ENCODE measurements at places on chromosomes 11 and 22.

DNA sequence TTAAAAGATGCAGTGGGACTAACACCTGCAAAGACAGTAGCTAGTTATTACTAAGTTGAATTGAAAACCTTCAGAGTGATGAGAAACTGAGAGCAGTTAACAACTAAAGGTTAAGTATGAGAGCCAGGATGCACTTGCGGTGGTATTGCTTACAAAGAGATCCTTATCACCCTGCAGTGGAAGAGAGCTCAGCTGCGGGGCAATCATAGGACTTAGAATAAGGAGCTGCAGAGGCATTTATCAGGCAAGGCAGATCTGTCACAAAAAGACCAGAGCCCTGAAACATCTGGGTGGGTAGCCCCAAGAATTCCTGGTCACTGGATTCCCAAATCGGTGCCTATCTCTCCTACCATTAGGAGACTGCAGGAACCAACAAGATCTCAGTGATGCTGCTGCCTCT, 34.3 kb upstream of the CFAP300 start:
- no peak for DNase-seq

DNA sequence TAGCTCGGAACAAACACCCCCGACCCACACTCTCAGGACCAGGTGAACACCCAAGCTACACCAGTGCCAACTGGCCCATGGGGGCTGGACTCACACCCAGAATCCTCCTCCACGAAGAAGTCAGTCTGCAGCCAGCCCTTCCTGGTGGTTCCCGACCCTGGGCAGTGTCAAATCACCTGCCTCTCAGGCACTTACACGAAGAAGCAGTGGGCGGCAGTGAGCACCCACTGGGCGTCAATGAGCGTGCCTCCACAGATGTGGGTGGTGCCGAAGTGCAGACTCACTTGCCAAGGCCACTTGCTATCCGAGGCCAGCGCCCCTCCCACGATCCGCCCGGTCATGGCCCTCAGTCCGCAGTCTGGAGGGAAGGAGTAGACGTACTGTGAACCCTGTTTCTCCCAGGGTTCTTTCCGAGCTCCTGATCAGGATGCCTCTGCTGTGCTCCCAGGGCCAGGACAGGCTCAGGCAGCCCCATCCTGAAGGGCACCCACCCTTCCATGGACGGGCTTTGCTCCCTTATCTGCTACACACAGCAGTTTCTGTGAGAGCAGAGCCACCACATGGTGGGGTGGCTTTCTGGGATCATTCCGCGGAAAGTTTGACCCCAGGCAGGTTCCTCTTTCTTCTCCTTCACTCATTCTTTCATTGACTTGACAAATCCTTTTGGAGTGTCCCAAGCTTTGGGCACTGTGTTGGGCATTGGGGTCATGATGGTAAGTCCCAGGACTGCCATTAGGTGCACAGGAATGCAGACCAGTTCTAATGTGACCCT, 19.4 kb downstream of the TMPRSS13 start:
- DNase-seq: no peak

- DNase-seq: no peak
These were observed 33.5 kb upstream of the OR10W1 start for GRCh38 chr11:58301576-58301975.

GRCh38 chr11:17116117-17116516, 38.6 kb upstream of the RPS13 start:
- DNase-seq: no peak

DNA sequence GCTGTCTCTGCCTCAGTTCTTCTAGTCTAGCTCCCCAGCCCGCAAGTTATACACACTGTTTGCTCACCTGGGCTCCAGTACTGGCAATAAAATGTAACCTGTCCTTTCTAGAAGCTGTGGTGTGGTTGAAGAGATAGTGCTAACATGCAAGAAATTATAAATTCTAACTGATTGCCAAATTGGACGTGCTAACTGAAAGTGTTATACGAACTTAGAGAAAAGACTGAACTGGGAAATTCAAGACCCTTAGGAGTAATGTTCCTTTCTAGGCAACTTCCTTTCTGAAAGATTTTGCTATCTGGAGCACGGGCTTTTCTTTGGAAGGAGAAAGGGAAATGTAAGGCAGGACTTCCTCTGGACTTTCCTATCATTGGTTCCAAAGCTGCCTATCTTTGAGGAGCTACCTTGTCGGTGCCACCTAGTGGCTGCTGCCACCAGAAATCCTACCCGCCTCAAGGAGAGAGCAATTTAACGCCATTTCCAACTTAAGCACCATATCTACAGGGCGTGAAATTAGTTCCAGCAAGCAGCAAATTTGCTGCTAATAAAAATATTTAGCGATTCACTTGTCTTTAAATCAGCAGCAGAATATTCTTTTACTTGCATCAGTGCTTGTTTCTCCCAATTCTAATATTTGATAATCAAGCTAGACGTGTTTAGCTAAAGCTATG, 12.7 kb upstream of the TMEM218 start:
- DNase-seq: peak; percentile 44

DNA sequence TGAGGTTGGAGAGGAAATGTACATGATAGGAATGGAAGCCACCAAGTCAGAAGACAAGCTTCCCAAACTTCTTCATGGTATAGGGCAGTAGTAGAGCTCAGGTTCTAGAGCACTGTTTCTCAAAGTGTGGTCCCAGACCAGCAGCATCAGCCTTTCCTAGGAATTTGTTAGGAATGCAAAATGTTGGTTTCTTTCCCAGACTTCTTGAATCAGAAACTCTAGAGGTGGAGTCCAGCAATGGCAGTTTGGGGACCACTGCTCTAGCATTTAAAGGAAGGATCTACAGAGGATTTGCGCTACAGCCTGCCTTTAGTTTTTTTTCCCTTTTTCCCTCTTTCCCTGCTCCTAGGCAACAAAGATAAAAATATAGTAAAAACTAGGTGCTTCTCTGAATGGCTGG, 17.0 kb upstream of the MMP12 start:
- DNase-seq: no peak

DNA sequence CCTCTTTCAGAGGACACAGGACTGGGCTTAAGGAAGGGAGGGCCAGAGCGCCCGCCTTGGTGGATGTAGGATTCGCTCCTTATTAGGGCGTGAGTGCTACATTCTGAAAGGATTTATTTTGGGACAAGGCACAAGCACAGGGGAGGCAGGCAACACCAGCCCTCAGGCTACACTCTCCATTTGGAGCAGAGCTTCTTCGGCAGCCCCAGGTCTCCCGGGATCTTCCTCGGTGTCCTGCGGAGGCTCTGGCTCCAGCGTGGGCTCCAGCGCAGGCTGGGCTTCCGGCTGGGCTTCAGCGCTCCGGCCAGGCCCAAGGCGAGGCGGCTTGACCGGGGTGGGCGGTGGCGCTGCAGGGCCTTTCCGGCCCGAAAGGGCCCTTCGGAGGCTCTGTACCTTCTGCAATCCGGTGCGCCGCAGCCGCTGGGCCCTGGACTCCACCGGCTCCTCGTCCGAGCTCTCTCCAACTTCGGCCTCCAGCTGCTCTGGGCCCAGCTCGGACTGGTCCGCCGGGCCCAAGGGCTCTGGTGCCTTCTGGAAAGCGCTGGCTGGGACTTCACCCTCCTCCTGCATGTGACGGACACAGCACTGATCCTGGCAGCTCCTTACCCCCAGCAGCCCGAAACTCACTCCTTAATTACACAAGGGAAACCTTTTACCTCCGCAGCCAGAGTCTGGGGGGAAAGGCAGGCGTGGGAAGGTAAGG, 1.1 kb downstream of the CAVIN3 start:
- DNase-seq: no peak

- DNase-seq: no peak
These were observed 36.8 kb upstream of the JAM3 start for GRCh38 chr11:134032043-134032442.

GRCh38 chr11:849104-849824, 6.6 kb downstream of the TSPAN4 start:
- DNase-seq: no peak

GRCh38 chr11:58674609-58675008, 52.1 kb downstream of the CNTF start:
- no peak for DNase-seq

GRCh38 chr11:46363455-46364005, 16.3 kb downstream of the DGKZ start:
- DNase-seq: no peak

DNA sequence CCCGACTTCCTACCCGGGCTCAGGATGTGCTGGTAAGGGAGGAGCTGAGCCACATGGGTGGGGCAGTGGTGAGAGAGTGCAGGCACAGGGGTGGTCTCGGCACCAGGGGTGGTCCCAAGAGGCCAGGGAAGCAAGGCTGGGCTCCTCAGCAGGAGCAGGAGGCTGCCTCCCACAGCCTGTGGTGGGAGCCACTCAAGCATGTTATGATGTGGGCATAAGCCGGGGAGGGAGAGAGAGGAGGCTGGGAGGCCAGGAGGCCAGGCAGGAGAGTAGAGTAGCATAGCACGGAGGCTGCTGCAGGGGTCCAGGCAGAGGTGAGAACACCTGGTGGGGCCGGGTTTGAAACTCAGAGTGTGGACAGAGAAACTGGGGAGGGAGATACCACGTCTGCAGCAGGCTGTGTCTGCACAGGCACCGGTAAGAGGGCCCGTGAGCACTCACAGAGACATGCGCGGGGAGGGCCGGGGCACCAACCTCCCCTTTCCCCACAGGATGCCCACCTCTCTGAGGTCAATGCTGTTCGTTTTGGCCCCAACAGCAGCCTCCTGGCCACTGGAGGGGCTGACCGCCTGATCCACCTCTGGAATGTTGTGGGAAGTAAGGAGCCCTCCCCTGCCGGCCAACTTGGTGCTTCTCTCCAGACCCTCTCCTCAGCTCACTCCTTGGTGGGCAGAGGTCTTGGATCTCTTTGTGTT, 10.7 kb downstream of the ATG16L2 start:
- DNase-seq: no peak

DNA sequence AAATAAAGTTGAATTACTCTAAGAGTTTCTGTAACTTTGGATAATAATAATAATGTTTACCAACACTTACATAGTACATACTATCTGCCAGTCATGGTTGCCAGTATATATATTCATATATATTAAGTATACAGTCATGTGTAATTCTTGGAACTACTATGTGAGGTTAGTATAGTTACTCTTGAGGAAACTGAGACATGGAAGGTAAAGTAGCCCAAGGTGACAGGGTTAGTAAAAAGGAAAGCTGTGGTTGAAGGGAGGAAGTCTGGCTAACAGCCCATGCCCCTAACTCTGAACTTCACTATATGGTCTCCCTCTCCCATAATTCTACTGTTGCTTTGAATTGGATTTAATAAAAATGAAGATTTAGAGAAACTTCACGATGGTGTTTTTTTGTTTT, 24.9 kb downstream of the FDX1 start:
- no peak for DNase-seq

GRCh38 chr11:82012276-82012675, 721.4 kb downstream of the FAM181B start:
- DNase-seq: no peak

- no peak for DNase-seq
These were observed 63.5 kb upstream of the DRD2 start for GRCh38 chr11:113538451-113539412.

- no peak for DNase-seq
These were observed 150.8 kb upstream of the C11orf58 start for GRCh38 chr11:16587670-16588069.

GRCh38 chr11:26025676-26026075, 306.3 kb upstream of the ANO3 start:
- DNase-seq: no peak

DNA sequence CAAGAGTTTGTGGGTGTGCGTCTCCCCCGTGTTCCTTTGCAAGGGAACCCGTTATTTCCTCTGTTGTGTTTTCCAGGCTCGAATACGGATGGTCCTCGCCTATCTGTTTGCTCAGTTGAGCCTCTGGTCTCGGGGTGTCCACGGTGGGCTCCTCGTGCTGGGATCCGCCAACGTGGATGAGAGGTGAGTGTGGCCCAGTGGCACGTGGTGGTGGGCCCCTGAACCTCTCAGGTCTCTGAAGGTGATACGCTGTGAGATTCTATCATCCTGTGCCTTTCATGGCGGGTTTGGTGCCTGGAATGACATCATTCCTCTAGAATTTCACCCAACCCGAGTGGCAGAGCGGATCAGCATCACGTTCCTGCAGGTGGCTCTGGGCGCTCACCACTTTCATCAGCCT, 32.5 kb downstream of the NADSYN1 start:
- DNase-seq: no peak

DNA sequence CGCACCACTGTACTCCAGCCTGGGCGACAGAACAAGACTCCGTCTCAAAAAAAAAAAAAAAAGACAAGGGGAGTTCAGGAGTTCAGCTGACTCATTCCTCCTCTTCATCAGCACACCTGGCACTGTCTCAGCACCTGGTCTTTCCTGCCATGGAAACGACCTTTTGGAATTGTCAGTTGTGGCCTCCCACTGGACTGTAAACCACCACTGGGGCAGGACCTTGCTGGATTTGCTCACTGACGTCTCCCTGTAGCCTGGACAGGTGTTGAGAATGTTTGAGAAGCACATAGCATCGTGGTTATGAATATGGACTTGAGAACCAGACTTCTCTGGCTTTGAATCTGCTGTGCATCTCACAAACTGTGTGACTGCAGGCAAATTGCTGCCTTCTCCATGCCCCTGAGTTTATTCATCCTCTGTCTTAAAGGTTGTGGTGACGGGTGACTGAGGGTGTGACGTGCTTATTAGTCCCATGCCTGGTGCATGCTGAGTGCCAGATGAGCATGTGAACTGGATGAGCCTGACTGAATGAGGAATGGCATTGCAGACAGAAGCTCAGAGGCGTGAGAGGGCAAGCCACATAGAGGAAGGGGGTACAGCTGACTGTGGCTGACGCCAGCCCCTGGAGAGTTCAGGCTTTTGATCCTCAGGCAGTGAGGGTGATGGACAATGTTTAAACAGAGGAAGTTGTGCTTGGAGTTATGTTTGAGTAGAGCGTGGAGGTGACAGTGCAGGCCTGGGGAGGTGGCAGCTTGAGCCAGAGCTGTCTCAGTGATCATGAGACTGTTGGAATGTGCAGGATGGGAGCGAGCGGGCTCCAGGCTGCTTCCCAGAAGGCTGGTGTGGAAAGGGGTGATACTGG, 12.7 kb downstream of the TOM1 start:
- DNase-seq: no peak

GRCh38 chr22:39098026-39098425, 982 bp downstream of the APOBEC3H start:
- DNase-seq: peak; percentile 82

GRCh38 chr11:15053191-15053685, 20.2 kb upstream of the CALCB start:
- DNase-seq: no peak

- no peak for DNase-seq
These were observed 24.2 kb downstream of the PPFIBP2 start for GRCh38 chr11:7538031-7538430.

- DNase-seq: no peak
These were observed 827 bp downstream of the PHF21B start for GRCh38 chr22:45008751-45009605.

DNA sequence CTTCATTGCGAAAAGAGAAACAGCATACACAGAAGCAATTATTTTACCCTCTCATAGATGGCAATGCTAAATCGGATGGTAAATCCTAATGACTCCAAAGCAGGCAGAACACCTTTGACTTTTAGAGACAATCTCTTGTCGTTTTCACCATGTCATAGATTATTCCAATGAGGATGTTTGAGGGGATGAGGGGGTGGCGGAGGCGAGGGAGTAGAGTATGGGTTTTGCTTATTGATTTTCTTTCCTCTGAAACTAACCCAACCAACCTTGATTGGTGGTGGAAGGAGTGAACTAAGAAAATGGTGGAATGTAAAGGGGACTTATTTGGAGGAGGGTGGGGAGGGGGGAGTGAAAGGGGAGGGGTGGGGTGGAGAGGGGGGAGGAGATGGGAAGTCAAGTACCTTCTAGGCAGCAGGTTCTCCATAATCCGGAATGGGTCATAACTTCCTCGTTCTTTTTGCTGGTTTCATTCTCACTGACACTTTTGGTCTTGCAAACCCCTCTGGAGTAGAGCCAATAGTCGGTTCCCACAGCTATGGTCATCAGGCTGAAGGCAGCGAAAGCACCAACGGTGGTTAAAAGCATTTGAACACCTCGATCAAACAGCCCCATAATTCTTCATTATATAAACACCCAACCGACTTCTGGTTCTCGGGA, 1.5 kb downstream of the CACNG2 start:
- DNase-seq: no peak

All from GM12864 (cell line).